Fibroblast of pulmonary artery (primary cell): ENCODE measurements at places on chromosomes 5 and 9.

DNA sequence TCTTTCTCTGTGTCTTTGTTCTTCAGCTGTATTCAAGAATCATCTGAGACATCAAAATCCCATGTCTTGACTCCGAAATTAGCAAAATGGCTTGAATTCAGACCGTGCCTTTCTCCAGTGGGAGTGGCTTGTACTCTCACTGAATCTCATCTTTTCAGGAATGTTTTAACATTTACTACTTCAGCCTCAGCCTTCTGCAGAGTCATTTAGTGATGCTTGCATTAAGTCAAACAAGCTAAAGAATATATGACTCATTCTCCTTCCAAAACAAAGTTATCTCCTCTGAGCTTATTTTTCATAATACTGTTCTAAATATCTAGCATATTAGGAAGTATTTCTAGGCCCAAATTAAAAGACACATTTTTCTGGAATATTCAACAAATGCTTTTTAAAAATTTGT lies 205.3 kb downstream of the CDH10 start:
- DNase-seq = no peak

- DNase-seq = no peak
Observed at GRCh38 chr9:134538856-134539566, 102.6 kb upstream of the COL5A1 start.

DNA sequence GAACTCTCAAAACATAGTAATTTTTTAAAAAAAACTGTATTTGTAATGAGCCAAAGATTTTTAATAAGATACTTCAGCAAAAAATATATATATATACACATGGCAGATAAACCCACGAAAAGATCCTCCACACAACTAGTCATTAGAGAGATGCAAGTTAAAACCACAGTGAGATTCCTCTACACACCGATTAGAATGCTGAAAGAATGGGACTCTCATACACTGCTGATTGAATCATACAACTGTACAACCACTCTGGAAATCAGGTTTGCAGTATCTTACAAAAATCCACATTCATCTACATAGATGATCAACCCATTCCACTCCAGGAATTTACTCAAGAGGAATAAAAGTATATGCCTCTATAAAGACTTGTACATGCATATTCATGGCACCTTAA lies 43.7 kb downstream of the RASEF start:
- DNase-seq = no peak

DNA sequence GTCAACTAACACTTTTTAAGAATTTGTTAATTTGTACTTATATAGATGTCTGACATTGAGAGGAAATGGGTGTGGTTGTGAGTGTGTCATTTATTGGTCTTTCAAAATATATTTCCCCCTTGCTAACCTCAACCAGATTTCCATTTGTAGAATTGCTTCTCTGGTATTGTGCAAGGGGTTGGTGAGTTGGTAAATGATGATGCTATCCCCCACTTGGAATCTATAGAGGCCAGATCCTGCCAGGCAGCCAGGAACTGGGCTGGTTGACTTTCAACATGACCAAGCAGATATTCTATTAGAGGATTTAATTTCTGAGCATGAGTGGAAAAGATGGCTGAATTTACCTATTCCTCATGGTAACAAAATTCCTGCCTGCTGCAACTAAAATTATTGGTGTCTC lies 306.6 kb upstream of the KIF2A start:
- DNase-seq = no peak

DNA sequence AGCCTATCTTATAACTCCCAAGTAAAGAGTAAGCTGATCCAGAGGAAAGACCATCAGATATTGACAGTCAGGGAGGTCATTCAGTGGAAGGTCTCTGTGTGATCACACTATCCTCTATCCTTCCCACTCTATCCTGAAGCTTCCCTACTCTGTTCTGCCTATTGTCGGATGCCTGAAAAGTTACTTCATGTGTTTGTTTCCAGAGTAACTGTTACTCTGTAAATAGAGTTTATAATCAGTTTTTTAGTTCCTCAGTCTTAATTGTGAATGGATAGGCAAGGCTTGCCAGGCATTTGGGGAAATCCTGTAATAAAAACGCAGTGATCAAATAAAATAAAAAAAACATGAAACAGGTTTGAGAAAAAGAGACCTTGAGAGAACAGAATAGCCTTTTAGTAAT lies 79.8 kb downstream of the XRCC4 start:
- peak; percentile 3 for DNase-seq

GRCh38 chr9:95874989-95875304 lies 544 bp upstream of the ERCC6L2 start:
- DNase-seq = peak; percentile 43

DNA sequence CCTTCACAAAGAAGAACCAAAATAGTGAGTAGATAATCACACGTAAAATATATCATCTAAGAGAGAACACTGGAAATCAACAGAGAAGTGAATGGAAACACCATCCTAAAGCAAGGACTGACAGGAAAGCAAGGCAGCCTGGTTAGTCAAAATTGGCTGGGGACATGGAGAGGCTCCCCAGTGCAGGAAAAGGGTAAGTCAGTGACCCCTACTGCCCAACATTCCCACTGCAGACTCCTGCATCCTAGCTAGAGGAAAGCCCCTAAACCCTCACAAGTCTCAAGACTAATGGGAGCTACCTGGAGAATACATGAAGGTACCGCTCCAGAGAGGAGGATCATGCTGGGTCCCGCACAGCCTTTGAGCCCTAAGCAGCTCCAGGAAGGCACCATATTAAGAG lies 60.1 kb downstream of the ZDHHC21 start:
- no peak for DNase-seq

DNA sequence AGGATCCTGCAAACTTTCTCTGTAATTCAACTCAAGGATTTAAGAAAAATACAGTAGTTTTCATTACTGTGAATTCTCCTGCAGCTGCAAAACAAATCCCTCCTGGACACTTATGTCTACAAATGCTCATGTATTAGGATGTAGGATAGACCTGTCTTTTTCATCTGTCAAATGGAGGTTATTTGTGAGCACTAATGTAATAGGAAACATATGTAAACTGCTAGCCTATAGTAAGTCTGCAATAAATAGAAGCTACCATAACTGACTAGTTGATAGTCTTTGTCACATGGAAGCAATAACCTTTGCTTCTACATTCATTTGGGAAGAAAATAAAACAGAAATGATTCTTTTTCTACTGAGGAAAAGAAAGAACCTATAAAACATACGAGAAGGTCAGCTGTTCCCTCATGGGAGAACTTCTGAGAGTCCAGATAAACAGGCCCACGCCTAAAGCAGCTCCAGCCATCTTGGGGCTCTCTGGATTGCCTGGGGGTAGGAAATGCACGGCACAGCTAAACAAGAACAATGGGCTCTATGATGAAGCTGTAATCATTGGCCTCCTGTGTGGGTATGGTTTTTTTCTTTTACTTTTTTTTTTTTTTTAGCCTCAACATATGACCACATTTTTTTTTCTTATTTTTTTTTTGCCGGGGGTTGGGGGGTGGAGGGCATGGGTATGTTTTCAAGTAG lies 6.2 kb downstream of the KCNV2 start:
- no peak for DNase-seq

DNA sequence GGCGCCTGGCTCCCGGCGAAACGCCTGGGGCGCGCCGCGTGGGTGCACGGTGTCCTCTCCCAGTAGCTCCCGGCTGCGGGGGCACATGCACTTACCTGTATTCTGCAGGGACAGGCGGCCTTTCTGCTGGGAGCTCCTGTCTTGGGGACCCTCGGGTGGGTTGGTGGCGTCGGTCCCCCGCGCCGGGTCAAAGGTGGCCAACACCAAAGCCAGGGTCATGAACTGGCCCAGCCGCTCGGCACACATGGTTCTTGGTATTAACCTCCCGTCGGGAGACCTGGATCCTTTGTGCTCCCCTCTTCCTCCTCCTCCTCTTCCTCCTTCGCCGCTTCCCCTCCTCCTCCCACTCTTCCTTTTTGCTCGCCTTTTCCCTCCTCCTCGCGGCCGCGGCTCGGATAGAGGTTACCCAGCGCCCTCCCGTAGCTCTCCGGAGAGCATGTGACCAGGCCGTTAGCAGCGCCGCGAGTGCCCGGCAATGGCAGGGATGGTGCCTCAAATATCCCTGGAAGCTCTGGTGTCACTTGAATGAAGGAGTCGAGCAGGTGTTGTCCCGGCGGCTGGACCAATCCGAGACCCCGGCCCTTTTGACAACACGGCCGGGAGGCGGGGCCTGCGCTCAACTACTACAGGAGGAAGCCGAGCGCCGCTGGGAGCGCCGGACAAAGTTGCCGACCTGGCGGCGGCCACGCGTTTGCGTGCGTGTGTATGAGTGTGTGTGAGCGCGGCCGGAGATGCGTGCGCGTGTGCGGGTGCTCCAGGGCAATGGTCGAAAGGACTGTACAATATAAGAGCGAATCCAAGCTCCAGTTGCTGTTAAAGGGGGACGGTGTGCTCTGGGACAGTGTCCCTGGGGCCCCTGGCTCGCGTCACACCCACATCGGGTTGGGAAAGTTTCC lies at the start of gene STC2:
STC2 (minus strand) TSS at position 467 of the 896 bp plus-strand sequence; CDS start at position 246, 221 bp downstream.
- DNase-seq = peak; percentile 89

DNA sequence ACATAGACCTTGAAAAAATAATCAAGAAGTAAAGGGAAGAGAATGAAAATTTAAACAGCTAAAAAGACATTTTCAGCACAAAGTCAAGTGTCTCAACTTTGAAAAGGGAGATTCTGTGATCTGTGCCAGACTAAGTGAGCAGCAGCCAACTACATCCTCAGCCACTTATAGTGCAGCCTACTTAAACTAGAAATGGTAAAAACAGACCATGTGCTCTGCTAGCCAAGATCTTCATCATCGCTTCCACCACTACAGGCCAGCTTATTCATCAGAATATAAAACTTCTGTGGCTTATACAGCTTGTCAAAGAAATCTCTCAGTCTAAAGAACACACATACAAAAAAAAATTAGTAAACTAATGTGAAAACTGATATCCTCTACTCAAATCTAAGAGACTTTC lies 63.5 kb downstream of the CEMIP2 start:
- no peak for DNase-seq

GRCh38 chr9:108191065-108191464 lies 664.7 kb downstream of the ACTL7B start:
- DNase-seq = no peak

DNA sequence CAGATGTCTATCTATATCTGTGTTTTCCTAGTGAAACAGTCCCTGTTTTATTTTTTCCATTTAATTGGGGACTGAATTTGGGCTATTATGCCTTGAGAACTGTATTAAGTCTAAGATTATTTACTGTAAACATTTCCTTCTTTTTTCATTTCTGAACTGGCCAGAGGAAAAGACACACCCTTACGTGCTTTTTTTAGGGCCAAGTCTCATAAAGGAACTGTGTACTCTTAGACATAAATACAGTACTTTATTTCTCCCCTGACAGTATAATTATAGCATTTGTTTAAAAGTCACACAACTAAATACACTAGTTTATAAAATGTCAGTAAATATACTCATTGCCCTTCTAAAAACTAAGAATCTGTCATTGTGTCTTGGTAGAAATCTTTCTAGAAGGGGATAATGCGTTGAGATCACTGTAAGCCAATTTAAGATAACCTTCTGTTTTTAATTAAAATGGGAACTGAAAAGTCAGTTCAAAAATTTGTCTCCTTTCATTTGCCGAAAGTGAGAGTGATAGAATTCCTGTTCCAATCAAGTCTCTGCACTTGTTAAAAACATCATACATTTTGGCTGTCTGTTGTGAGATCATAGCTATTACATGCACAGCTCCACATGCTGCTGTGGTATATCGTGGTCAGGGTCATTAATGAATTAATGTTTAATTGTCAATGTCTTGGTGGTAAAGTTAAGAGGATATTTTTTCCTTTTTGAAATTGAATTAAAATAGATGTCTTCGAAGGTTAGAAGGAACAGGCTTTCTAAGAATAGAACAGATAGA lies 132.1 kb downstream of the FOCAD start:
- DNase-seq = no peak

DNA sequence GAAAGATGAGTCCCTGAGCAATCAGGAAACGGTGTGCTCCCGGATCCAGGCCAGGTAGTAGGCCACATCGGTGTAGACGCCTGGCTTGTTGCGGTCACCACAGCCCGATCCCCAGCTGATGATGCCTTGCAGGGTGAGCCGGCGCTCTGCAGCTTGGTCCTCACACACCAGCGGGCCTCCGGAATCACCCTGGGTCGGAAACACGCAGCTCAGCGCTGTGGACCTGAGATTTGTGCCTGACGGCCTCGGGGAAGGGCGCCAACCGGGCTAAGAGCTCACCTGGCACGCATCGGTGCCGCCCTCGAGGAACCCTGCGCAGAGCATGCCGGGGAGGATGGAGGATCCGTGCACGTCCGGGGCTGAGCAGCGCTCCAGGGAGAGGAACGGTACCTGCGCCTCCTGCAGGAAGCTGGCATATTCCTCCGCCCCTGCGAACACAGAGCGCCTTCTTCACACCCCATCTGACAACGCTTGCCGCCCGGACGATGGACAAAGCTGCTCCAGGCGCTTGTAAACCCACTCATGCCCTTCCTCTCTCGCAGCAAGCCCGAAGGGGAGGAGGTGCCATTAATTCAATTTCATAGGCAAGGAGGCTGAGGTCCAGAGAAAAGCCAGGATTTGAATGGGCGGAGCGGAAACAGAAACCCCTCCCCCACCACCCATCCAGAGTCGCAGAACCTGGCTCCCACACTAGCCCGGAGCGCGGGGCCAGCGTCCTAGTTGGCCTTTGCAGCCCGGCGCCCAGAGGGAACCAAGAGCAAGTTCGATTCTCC lies 2.0 kb upstream of the PFN3 start:
- DNase-seq = peak; percentile 57
